CD4-positive, alpha-beta T cell treated with Interferon alpha-2 for 1 hour (primary cell): ENCODE measurements at places on chromosomes 16 and 17.
A peak's percentile ranks its signal among the peaks of the same experiment; 100 is the strongest.

DNA sequence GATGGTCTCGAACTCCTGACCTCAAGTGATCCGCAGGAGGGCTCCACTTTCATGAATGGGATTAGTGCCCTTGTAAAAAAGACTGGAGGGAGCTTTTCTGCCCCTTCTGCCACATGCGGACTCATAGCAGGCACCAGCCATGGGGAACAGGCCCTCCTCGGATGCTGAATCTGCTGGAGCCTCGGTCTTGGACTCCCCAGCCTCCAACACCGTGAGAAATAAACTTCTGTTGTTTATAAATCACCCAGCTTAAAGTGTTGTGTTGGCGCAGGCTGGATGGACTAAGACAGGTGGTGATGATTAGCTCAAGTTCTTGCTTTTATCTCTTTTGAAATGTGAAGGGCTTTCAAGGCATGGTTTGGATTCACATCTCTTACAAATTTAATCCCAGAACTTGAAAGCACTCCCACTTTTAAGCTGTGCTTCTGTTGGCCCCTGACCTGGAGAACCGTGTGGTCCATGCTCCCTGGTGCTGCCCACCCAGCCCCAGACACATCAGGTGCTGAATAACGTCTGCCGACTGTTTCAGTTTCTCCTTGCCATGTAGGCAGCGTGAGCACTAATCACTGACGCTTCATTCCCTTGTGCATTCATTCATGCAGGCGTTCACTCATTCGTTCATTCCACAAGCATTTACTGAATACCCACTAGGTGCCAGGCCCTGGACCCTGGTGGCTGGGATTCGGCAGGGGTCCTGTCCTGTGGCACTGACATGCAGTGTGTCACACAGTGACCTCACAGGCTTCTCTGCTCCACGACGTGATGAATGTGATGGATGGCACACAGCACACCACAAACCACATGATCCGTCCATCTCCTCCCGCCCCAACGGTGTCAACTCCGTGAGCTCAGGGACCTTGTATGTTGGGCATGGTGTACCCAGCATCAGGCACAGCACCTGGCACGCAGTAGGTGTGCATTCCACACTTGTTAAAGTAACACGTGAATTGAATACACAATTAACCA, 8.9 kb downstream of the CIBAR2 start:
- no peak for DNase-seq

DNA sequence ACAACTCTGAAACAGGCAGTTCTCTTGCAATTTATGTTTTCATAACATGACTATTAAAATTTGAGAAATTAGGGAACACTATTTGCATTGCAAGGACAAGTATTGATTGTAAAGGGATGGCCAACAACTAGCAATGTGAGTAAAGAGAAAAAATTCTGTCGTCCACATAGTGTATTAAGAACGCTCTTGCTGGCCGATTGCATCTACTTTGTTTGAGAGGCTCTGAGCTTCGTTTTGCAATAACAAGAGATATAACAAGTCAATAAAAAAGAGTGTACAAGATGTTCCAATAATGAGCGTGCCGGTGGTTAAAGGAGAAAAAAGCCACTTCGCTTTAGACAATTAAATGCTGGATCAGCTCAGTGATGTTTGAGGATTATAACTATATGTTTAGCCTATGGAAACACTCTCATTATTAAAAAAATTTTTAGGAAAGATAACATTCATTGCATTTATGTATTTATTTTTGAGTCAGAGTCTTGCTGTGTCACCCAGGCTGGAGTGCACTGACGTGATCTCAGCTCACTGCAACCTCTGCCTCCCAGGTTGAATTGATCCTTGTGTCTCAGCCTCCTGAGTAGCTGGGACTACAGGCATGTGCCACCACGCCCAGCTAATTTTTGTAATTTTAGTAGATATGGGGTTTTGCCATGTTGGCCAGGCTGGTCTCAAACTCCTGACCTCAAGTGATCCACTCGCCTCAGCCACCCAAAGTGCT, 19.2 kb upstream of the TOM1L1 start:
- DNase-seq, result no peak

- DNase-seq, result no peak
These were observed 8.9 kb downstream of the CCNF start for GRCh38 chr16:2438121-2438520.

DNA sequence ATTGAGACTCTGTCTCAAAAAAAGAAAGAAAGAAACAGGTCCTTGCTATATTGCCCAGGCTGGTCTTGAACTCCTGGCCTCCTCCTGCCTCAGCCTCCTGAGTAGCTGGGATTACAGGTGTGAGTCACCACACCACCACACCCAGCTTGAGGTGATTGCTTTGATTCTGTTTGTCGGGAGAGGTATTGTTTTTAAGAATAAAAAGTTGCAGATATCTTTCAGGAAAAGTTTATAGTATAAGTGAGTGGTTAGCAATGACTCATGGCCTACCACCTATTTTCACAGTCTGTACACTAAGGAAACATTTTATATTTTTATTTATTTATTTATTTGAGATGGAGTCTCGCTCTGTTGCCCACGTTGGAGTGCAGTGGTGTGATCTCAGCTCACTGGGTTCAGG, 45.0 kb downstream of the RHOT1 start:
- no peak for DNase-seq

DNA sequence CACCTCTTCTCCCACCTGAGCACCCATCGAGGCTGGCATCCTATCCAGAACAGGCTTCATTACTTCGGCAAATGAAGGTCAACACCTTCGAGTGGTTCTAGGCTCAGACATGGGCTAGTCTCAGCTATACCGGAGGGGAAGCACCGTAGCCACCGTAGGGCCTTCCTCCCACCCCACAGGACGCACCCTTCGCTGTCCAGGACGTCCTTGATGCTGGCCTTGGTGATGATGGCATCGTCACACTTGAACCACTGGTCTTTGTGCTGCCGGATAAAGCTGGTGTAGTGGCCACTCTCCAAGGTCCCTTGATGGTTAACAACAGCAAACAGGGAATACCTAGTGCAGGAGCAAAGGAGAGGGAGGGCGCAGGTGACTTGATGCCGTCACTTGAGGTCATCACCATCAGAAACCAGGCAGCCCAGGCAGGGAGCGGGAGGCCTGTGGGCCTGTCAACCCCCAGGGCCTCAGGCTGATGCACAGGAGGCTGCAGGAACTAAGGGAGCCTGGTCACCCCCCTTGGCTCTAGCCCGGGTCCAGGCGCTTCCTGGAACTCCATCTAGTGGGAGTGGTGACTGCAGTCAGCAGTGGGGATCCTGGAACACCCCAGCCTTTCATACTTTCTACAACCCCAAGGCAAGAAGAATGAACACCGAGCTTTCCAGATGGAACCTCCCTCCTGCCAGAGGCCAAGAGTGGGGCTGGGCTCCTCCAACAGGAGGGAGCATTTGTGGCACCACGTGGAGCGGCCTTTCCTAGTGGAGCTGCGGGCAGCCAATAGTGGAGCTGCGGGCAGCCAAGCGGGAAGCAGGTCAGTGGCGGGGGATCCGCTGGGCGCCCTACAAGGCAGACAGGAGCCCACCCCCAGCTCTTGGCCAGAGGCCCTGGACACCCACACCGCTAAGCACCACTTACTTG, 38.5 kb downstream of the USP22 start:
- no peak for DNase-seq

GRCh38 chr17:50638966-50639713, 4.5 kb downstream of the ABCC3 start:
- DNase-seq, result no peak

DNA sequence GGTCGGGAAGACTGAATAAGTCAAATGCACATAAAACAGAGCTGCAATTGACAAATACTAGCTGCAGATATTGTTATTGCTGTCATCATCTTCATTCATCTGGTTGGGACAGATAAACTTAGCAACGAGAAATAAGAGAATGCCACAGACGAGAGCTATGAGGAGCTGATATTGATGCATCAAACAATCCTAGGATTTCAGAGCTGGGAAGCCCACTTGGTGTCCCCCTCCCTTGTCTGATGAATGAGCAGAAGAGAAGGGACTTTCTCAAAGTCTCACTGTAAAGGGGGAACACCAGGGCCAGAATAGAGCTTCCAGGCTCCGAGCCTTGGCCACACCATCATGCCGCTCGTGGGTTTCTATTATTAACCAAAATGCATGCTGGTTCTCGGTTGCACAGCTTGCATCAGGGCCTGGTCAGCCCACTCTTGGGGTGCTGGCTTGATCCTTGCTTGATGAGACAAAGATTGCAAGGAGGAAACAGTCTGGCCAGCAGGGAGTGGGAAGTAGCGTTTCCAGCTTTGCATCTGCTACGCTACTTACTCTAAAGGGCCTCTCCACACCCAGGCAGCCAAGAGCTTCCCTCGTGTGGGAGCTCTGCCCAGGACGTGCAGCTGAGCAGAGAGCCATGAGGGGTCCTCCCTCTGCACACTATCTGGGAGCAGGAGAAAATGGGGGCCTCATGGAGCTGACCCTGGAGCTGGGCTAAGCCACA, 28.4 kb upstream of the EMP2 start:
- DNase-seq, result no peak

DNA sequence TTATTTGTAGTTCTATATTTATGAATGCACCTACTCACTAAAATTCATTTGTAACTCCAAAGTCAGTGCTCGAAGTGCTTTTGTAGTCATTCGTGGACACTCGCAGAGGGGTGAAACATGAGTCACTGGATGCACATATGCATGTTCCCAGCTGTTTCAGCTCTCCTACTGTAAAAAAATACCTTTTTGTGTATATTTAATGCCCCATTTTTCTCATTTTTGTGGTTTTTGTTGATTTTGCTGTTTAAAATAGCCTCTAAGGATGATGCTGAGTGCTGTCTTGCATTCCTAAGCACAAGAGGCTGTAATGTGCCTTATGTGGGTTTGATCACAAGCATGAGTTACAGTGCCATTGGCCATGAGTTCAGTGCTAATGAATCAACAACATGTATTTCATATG, 30.6 kb downstream of the CENPV start:
- DNase-seq, result no peak

- DNase-seq, result no peak
These were observed 283.3 kb upstream of the CDH5 start for GRCh38 chr16:66083171-66083570.

DNA sequence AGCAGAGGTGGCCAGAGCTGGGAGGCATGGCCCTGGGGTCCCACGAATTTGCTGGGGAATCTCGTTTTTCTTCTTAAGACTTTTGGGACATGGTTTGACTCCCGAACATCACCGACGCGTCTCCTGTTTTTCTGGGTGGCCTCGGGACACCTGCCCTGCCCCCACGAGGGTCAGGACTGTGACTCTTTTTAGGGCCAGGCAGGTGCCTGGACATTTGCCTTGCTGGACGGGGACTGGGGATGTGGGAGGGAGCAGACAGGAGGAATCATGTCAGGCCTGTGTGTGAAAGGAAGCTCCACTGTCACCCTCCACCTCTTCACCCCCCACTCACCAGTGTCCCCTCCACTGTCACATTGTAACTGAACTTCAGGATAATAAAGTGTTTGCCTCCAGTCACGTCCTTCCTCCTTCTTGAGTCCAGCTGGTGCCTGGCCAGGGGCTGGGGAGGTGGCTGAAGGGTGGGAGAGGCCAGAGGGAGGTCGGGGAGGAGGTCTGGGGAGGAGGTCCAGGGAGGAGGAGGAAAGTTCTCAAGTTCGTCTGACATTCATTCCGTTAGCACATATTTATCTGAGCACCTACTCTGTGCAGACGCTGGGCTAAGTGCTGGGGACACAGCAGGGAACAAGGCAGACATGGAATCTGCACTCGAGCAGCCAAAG, 2.3 kb downstream of the CSF3 start:
- no peak for DNase-seq

DNA sequence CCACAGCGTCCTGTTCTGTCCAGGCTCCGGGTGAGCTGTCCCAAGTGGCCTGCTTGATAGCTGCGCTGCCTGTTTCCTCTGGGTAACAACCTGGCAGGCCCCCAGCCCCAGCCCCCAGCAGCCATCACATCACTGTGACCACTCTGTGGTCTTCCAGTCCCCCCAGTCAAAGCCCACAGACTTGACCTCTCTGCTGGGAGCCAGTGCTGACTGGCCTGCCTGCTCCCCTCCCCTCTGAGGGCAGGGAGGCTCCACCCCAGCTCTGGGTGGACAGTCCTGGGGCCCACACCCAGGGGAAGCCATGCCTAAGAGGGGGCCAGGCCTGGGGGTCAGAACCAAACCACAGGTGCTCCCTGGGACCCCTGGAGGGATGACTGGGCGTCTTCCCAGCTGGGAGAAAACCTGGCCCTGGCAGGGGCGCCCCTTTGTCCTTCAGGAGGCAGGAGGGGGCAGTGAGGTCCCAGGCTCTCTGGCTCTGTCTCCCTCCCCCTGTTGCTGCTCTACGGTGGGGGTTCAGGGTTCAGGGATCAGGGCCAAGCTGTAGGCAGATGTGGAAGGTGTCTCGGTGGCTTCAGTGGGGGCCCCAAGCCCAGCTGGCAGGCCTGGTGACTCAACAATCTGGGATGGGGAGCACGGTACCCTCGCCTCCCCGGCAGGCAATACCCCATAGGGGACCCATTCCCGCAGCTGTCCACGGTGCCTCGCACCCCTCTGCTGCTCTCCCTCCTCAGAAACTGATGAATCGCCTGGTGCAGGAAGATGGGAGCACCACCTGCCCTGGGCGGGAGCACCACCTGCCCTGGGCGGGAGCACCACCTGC, 1.8 kb upstream of the SLC16A3 start:
- no peak for DNase-seq

- no peak for DNase-seq
These were observed 36.1 kb upstream of the FASN start for GRCh38 chr17:82134101-82134500.

DNA sequence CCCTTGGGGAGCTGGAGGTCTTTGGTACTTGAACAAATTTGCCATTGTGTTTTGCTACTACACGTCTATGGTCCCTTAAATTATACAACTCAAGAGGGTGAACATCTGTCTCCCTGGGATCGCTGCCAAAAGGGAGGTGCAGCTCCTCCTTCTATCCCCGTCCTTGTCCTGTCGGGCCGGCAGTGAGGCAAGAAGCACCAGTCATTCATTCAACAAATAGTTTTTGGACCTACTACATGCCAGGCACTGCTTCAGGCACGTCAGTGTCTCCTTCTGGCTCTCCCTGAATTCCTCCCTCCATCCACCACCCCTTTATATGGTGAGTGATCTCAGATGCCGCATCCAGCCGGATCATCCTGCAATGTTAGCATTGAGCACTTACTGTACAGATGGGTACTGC, 2.2 kb upstream of the RPL38 start:
- DNase-seq, result no peak

GRCh38 chr16:28309811-28310311, 17.5 kb downstream of the SBK1 start:
- DNase-seq, result peak; percentile 89

DNA sequence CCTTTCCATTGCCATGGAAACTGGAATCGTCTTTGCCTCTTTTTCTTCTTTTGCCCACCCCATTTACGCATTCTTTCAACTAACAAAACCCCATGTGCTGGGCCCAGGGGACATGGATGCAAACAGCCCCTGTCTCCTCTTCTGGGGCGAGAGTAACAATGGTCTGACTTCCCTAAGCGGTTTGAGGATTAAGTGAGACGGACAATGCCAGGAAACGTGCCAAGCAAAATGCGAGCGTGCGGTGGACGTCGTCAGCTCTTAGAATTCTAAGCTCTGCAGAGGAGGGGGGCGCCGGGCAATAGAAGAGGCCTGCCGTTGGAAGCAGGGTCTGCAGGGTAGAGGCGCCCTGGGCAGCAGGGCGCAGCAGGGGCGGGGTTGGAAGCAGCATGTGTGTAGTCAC, 42.4 kb upstream of the JPH3 start:
- DNase-seq, result no peak
